ENCODE measurements at places on chromosomes 7 and 10. TPM values are rescaled to one million over a fixed set of nuclear protein-coding genes. Genes with fewer than 3 reads are reported as not detected.
A peak's percentile ranks its signal among the peaks of the same experiment; 100 is the strongest.

Gene NSUN6
- total RNA-seq = 23.8 TPM

Gene MYOF
- total RNA-seq = 32.3 TPM

DNA sequence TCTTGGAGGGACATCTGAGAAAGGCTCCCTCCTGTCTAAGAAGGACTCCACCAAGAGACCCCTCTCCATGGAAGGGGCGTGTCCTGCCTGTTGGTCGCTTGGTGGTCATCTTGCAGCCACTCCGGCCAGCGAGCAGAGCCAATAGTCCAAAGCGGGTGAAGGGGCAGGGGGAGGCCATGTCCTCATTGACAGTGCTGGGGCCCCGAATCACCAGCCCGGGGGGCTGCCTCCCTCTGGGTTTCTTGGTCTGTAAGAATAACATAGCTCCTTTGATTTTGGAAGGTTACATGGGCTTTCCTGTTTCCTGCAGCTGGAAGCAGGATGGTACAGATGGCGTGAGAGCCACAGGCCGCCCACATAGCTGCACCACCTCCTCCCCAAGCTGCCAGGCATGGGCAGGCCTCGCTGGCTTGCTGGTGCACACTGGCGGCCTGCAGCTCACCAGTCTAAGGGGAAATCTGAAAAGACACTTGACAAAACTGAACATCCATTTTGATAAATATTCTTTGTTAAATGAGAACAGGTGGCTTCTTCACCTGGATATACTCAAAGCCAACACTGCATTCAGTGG lies 105.8 kb downstream of the ARHGAP22 start:
- H3K27ac ChIP-seq = no peak overlapping the region
- H3K36me3 ChIP-seq = no peaks in the 10 kb centered on the region
- peaks cover 11% of the 10 kb centered on the region for H3K27me3 ChIP-seq
- H3K4me1 ChIP-seq = peaks cover 12% of the 10 kb centered on the region

- H3K27me3 ChIP-seq = peaks cover 39% of the 10 kb centered on the region
- peaks cover 3% of the 10 kb centered on the region for H3K36me3 ChIP-seq
- no peak overlapping the region for H3K27ac ChIP-seq
- no peaks in the 10 kb centered on the region for H3K4me1 ChIP-seq
- no peak overlapping the region for H3K4me3 ChIP-seq
Observed at GRCh38 chr10:116637830-116638229, 17.1 kb downstream of the PNLIPRP2 start.

DNA sequence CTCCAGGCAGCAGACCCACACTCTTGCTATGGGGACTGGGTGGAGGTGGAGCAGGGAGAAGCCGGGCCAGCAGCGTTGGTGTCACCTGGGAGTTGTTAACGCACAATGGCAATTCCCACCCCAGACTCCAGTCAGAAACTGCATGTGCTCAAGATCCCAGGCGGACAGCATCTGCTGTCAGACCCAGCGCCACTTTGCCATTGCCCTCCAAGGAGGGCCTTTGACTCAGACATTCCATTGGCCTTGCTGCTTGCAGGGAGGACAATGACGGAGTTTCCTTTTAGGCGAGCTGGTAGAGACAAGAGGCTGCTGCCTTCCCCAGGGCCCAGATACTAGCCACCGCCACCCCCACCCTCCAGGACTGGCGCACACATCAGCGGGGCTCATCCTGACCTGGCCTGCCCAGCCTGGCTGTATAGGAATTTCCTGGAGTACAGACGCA lies 34.5 kb downstream of the ZNF775 start:
- H3K27me3 ChIP-seq = no peaks in the 10 kb centered on the region
- no peak for DNase-seq
- no peak overlapping the region for H3K27ac ChIP-seq

DNA sequence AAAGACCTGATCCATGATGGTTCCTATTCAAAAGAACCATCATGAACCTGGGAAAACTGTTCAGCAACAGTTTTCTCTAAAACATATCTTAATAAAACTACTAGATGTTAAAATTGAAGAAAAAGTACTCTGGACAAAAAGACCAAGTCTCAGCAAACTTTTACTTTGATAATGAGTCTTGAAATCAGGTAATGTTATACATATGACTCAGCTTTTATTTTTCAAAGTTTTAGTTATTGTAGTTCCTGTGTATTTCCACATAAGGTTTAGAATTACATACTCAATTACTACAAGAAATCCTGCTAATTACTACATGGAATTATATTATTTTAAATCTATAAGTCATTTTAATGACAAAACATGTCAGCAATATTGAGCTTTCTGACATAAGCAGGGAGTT lies 42.2 kb downstream of the ZNF33B start:
- H3K36me3 ChIP-seq = peaks cover 40% of the 10 kb centered on the region
- H3K27ac ChIP-seq = no peak overlapping the region
- H3K4me1 ChIP-seq = no peaks in the 10 kb centered on the region
- no peaks in the 10 kb centered on the region for H3K27me3 ChIP-seq
- H3K4me3 ChIP-seq = no peak overlapping the region

- peaks cover 53% of the 10 kb centered on the region for H3K4me1 ChIP-seq
- H3K4me3 ChIP-seq = no peak overlapping the region
- DNase-seq = no peak
- H3K27ac ChIP-seq = no peak overlapping the region
Observed at GRCh38 chr7:44893710-44894234, 8.4 kb upstream of the PURB start.

- no peak for DNase-seq
- H3K27ac ChIP-seq = no peak overlapping the region
- no peak overlapping the region for H3K4me3 ChIP-seq
- H3K27me3 ChIP-seq = no peaks in the 10 kb centered on the region
Observed at GRCh38 chr7:70288781-70289456, 690.6 kb downstream of the AUTS2 start.

DNA sequence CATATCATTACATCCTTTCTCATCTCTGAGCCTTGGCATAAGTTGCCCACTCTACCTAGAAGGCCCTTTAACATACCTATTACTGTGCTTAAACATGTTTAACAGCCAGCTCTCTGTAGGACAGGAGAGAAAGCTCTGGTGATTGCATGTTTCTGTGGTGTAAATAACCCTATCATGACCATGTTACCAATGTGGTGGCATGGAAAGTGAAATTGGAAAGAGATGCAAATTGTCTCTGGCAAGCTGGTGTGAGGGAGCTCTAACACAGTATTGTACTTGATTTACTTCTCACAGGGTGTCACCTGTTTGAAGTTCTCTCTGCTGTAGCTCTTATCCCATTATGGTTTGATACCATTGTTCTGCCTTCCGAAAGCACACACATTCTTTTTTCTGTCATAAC lies 231.8 kb upstream of the DKK1 start:
- H3K36me3 ChIP-seq = no peaks in the 10 kb centered on the region
- H3K4me3 ChIP-seq = no peak overlapping the region
- H3K4me1 ChIP-seq = no peaks in the 10 kb centered on the region

GRCh38 chr7:44477063-44477830 lies 13.2 kb downstream of the NUDCD3 start:
- H3K4me1 ChIP-seq = peaks cover 42% of the 10 kb centered on the region
- DNase-seq = peak; percentile 70
- no peak overlapping the region for H3K27ac ChIP-seq
- no peak overlapping the region for H3K4me3 ChIP-seq

DNA sequence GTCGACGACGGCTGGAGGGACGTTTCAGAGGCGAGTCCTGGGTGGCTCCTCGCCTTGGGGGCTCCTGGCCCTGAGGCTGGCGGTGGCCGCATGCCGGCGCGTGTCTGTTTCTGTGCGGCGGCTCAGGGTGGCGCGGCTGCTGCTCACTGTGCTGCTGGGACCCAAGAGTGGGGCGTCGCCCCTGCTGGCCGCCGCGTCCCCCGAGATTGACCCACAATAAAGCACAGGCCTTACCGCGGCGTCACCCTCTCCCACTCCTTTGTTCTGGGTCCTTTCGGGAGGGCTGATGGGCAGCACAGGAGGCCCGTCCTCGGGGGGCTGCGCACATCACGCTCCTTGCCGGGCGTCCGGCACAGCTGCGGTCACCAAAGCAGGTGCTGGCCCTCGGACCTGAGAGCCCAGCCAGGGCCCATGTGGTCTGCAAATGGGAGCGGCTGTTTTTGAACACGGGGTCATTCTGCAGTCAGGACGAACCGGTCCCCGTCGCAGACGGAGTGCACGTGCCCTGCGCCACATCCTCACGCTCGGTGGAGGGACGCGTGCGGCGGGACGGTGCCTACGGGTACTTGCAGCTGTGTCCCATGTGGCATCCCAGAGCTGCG lies 19.2 kb downstream of the GET4 start:
- H3K4me1 ChIP-seq = no peaks in the 10 kb centered on the region
- no peak for DNase-seq
- no peak overlapping the region for H3K27ac ChIP-seq

- H3K4me3 ChIP-seq = peak overlapping the region; percentile 80
- DNase-seq = peak; percentile 22
Observed at GRCh38 chr7:140402178-140402835, 1.6 kb upstream of the RAB19 start.

DNA sequence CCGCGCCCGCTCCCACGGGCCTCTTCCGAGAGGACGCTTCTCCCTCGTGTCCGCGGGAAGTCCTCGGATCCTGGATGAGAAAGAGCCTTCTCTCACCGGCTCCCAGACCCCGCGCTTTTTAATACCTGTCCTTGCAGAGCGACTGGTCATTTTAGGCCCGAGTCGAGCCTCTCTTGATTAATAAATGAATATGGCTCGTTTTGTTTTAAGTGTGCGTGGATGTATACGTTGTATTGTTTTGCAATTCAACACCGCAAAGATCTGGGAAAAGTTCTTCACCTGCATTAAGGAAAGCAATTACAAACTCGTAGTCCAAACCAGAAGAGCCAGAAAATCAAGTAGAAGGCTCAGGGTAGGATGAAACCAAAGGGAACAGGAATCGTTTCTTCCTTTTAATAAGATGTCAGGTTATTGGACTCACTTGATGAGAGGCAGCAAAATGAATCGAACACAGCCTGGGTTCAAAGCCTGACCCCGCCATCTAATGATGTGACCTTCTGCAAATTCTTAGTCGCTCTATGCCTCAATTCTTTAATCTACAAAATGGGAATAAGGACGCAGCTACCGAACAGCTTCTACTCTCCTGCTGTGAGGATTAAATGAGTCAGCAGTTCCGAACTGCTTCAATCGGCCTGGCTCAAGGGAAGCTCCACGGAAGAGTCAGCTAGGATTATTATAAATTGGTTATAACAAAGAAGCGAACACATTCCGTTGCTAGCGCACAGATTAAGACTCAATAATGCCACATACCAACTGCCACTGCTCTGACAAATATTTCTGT lies 277.8 kb upstream of the NEBL start:
- H3K27me3 ChIP-seq = peaks cover 35% of the 10 kb centered on the region
- peaks cover 2% of the 10 kb centered on the region for H3K36me3 ChIP-seq
- DNase-seq = no peak
- peaks cover 9% of the 10 kb centered on the region for H3K4me1 ChIP-seq
